ENCODE measurements at places on chromosomes 6 and 20.

DNA sequence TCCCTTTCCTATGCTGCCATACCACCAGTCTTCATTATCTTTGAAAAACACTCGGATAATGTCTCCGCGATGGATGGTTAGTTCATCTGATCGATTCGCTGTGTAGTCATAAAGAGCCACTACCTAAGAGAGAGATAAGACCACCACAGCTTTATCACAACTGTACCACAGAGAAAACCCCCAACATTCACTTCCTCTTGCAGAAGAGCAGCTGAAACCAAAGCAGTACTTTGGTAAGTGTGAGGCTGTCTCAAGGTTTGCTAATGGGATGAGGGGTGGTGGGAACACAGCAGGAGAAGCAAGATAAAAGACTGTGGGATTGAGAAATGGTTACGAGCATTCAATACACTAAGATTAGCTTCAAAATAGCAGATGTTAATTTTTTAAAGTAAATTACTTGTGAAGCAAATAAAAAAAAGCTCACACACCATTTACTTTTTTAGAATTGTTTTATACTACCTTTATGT is 142.1 kb downstream of the MYB start:
- no peak for DNase-seq

GRCh38 chr6:166541366-166541765 is 45.1 kb downstream of the RAMACL start:
- DNase-seq: no peak

GRCh38 chr20:16821211-16822089 is 73.3 kb downstream of the OTOR start:
- no peak for DNase-seq

DNA sequence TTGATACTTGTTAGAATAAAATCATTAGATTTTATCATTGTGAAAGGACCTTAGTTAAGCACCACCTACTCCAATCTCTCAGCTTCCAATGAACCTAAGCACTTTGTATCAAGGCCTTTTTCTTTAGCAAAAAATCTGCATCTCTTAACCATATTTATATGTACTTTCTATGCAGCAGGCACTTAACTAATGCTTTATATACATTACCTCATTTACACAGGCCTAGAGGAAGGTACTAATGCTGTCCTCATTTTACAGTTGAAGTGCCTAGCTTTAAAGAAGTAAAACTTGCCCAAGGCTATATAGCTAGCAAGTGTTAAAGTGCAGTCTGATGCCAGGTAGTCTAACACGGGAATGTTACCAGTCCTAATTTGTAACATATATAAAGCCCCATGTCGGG is 14.0 kb downstream of the MAP3K7 start:
- no peak for DNase-seq

DNA sequence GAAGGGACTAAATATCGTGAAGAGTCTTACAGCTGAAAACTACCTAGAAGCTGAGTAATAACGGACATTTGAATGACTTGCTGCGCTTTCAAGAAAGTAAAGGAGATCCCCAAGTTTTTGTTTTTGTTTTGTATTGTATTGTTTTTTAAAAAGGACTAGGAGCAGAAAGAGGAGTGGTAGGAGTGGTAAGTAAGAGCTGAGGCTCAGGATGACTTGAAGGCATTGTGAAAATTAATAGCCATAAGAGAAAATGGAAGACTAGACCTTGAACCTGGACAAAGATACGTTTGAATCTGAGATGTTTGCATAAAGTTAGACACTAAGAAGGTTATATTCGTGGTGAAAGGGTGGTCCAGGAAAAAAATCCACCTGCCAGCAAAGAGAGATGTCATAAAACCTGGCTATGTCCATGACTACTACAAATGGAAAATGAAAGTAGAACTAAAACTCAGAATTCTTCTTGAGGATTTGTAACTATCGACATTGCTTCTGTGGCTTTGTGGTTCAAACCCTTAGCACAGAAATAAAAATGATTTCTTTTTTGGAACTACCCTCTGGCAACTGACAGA is 824.8 kb upstream of the FLRT3 start:
- no peak for DNase-seq

DNA sequence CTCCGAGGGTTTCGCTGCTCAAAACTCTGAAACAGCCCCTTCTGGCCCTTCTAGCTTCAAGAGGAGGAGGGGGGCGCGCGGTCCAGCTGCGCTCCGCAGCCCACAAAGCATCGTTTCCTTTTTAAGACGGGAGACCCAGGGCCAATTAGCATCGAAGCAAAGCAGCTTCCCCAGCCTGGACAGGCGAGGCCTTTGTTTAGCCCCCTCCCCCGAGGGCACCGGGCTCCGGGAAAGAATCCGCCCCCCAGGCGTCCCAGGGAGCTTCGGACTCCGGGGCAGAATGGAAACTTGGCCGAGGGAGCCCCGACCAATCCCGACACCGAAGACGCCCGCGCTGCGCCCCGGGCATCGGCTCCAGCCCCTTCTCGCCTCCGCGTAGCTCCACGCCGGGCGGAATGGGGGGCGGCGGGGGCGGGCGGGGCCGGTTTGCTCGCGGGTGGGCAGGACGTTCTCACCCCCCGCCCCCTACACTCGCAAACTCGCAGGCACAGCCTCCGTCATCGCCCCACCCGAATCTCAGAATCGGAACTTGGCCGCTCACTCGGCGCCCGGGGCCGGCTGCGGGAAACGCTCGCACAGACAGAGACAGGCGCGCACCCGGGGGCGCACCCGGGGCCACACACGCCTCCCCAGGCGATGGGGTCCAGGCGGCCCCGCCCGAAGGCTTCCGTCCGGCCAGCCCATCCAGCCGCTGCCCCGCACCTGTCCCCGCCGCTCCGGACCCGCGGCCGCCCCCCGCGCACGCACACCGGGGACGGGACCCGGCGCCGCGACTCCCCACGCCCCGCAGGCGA is 628 bp downstream of the NKAIN4 start:
- DNase-seq: no peak

DNA sequence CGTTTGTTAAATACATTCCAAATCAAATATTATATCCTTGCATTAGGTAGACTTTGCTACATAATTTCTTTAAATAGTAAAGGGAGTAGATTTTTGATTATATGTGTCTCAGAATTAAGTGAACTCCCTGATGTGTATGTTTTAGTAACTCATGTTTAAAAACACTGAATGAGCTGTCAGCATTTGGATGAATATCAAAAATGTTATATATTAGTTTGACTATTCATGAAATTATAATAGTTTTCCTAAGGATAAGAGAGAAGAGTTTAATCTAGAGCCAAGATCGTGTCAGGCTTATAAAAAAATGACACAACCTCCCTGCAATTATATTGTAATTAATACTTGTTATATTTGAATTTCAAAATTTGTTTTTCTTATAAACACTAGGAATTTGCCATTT is 195.2 kb downstream of the COL19A1 start:
- DNase-seq: no peak

DNA sequence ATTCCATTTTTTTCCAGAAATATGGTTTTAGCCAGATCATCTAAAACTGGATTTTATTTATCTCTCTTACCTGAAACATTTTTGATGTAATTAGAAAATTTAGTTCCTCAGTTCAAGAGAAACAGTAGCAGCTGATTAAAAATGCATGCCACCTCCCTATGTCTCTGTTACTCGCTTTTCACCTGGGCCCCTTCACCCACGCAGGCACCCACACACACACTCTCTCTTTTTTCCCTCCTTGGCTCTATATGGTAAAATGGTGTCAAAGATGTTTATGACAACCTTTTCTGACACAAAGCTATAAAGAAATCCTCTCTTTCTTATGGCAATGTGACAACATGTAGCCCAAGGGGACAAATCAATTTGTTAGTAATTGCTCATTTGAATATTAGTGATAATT is 5.8 kb upstream of the SGK1 start:
- DNase-seq: no peak

- peak; percentile 67 for DNase-seq
Observed at GRCh38 chr20:36950414-36951197, 902 bp downstream of the SAMHD1 start.
